ENCODE measurements at places on chromosomes 11 and 22.

- DNase-seq = no peak
Observed at GRCh38 chr11:63880403-63880790, 36.6 kb downstream of the RCOR2 start.

DNA sequence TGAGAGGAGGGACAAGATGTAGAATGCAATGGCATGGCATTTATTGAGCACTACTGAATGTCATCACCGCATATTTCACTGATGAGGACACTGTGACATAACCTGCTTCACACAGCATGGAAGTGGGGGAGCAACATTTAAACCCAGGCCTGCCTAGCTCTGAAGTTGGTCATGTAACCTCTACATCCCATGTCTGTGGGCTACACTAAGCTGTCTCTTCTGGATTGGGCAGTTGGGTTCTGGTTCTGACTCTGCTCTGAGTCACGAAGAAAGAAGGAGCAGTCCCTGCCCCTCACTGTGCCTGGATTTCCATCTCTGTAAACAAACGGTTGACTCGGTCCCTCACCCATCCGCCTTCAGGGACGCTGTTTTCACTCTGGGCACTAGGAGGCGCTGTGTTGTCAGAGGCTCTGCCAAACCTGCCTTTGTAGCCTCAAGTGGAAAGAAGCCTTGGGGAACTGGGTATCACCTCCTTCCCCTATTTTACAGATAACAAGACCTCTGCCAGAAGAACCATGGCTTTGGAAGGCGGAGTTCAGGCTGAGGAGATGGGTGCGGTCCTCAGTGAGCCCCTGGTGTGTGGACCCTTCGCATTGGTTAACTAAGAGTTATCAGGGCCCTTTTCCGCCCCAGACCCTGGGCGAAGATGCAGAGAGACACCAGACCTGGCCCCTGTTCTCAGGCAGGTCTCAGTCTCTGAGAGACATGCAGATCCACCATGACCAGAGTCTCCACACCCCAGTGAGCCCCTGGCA is 12.7 kb upstream of the ARHGEF17 start:
- peak; percentile 84 for DNase-seq

GRCh38 chr22:20203142-20203551 is 52.3 kb upstream of the CCDC188 start:
- DNase-seq = no peak

DNA sequence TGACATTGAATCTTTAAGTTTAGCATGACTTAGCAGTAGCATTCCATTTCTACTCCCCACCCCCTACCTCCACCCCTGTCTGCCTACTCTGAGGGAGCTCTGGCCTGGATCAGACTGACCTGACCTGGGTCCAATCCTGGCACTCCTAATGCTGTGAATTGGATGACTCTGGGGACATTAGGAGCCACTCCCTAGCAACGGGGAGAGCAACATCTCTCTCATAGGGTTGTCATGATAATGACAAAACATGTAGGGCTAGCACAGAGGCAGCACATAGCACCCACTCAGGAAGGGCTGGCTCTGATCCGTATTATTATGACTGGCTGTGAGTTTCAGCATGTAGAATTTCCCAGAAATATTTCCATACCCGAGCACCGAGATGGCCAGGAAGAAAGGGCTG is 40.5 kb downstream of the CABIN1 start:
- DNase-seq = no peak

DNA sequence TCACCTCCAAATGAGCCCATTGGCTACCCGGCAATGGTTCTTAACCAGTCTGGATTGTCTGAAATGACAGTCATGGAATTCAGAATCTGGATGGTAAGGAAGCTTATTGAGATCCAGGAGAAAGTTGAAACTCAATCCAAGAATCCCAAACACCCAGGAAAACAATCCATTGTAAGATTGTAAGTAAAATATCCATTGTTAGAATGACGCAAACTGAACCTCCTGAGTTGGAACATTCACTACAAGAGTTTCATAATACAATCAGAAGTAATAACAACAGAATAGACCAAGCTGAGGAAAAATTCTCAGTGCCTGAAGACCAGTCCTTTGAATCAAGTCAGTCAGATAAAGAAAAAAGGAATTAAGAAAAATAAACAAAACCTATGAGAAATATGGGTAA is 22.1 kb downstream of the OR8G5 start:
- no peak for DNase-seq

GRCh38 chr11:73978576-73979086 is 4.0 kb downstream of the UCP2 start:
- DNase-seq = no peak

DNA sequence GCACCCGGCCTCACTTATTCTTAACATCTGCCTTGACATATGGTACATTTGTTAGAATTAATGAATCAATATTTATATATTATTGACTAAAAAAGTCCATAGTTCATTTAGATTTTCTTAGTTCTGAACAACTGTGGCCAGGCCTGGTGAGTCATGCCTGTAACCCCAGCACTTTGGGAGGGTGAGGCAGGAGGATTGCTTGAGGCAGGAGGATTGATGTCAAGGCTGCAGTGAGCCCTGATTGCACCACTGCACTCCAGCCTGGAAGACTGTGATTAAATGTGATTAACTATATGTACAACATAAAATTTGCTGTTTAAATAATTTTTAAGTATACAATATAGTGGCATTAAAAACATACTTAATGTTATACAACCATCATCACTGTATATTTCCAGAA is 5.6 kb downstream of the UVRAG start:
- DNase-seq = no peak

GRCh38 chr22:29072193-29072978 is 449 bp upstream of the KREMEN1 start:
- peak; percentile 70 for DNase-seq

- DNase-seq = no peak
Observed at GRCh38 chr11:111834432-111835163, 36.8 kb downstream of the ALG9 start.

DNA sequence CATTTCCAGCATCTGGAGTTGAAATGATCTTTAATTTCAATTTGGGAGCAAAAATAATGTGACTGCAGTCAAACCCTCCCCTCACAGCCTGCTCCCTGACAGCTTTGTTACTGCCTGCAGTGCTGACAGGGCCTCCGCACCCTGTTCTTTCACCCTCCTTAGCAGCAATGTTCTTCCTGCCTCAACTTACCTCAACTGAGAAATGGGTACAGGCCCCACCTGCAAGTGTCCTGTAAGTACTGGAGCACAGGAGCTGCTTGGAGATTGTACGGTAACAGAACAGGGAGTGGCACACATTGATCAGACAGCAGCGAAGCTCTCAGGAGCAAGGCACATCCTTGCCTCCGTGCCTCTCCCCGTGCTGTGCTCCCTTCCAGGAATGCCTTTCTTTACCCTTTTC is 131.3 kb downstream of the CHST1 start:
- no peak for DNase-seq

DNA sequence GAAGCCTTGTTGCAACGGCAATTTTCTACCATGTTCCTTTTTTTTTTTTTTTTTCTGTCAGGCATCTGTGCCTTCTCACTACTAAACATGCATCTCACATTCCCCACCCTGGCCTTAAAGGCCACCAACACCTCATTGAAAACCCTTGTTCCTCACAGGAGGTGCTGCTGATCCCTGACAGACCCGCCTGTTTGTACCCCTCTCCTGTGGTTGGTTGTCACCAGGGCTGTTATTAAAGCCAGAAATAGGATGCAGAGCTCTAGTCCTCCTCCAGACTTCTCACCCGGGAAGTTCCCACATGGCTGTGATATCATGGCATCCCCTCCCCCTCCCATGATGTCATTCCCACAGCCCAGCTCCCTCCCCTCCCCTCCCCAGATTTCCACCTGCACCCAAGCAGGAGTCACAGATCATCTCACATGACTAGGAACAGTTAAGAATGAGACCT is 302.8 kb upstream of the NCAM1 start:
- no peak for DNase-seq

DNA sequence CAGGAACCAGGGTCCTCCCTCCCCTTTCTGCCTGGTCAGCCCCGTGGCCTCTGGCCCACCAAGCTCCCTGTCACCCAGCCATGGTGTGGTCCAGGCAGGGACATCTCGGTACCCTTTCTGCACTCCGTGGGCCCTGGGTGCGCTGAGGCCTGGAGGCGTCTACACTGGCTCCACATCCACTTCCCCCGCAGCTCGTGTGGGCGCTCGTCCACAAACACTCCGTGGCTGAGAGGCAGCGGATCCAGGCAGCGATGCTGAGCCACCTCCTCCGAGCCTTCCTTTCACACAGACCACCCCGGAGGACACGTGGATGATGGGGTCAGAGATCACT is 16.1 kb downstream of the RNH1 start:
- no peak for DNase-seq

DNA sequence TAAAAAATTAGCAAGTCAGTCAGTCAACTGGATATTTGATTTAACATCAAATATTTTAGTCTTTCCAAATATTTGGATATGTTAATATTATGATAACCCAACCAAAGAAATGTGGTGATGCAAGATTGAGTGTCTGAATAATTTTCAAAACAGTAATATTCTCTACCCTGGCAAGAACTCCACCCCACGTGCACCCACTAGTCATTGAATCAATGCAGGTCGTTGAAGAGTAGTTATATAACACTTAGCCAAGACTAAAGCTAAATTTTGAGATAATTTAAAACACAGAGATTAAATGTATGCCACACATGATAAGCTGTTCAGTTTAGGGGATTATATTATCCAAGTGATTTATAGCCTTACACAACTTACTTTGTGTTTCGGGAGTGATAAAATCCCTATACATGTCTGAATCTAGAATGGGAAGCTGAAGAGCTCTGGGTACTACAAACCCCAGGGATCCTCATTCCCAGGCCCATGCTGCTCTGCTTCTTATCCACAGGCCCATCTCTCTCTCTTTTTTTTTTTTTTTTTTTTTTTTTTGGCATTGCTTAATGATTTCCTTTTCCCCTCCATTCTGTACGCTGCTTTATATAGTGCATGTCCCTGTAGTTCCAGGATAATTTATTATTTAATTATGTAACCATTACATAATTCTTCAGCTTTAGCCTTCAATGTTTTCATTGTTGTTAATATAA is 392.9 kb downstream of the NTM start:
- no peak for DNase-seq

DNA sequence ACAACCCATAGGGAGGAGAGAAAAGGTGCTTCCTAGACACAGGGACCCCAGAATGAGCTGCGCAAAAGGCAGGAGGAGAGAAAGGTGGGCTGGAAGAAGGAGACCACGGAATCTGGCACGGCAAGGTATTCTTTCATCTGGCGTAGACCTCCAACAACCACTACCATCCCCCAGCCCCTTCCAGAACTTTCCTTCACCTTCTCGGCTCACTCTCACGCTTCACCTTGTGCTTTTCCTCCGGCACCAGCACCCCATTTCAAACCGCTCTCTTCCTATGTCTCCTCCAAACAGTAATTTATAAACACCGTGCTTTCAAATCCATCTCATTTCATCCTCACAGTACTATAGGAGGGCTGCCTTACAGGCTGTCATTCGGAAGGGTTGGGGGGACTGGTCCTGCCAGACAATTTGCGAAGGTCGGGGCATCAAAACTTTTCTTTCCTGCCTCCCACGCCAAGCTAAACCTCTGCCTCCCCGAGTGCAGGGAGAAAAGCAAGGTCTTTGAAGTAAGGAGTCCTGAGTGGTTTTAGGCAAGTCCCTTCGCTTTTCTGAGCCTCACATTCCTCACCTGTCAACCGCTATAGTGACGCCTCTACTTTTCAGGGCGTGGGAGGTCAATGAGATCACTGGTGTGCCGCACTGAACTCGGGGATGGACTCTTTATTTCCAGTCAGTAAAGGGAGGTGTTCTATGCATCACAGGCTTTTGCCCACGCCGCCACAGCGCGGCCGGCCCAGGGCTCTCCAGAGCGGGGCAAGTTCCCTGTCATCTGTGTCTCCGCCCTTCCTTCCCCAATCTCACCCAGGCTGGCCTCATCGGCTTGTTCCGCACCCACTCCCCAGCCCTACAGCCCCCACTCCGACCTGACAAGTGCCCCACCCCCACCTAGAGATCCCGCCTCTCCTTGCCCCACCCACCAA is 800 bp downstream of the KCTD21 start:
- DNase-seq = peak; percentile 69

- DNase-seq = no peak
Observed at GRCh38 chr11:13098616-13099289, 89.6 kb downstream of the RASSF10 start.

DNA sequence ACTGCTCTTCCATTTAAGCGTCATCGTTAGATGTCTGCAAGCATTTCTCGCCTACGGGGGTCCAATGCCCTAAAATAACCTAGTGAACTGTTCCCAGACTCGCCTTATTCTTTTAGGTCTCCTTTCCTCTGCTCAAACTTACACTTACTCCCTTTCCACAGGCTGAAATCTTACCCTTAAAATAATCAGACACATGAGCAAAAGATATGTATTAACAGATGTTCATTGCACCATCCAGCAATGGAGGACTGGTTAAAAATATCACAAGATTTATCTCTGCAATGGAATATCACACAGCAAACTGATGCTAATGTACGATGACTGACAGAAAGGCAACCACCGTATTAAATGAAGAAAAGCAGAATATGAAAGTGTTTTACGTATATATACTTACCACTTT is 1.6 kb upstream of the CSTF3 start:
- DNase-seq = no peak

DNA sequence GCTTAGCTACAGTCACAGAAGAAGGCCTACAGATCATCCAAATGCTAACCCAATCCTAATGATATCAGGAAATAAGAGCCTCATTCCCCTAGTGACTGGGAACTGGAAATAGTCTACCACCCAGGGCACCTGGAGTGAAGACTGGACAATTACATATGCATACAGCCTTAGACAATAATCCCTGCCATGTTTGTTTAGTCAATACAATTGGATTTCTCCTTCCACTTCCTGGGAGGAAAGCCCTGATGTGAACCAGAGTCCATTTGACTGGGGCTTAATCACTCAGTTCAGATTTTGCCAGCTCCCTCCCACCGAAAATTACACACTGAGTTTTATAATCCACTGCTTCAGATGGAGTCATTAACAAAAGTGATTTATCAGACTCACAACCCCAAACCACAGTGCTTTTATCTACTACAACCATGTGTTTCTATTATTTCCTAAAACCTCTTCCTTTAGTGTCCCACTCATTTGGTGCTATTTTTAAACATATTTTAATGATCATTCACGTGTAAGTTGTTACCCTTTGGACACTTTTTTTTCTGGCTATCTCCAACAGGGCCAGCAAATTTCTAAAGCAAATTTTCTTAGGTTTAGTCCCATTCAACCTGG is 29.9 kb downstream of the CWF19L2 start:
- no peak for DNase-seq

GRCh38 chr11:80440835-80441234 is 1000.0 kb upstream of the TENM4 start:
- no peak for DNase-seq

- DNase-seq = no peak
Observed at GRCh38 chr22:50072167-50072555, 13.1 kb downstream of the MLC1 start.

DNA sequence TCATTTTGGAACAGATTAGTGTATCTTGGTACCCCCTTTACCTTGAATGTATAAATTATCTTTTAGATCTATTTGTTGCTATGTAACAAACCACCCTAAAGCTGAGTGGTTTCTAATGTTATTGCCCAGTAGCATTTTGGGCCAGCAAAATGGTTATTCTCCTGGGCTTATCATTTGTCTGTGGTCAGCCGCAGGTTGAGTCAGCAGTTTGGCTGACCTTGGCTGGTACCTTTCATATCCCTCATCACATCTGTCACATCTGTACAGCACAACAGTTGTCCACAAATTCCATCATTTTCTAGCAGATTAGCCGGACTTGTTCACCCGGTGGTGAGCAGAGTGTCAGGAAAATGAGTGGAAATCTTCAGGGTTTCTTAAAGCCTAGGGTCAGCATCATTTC is 588.5 kb upstream of the ARHGAP42 start:
- DNase-seq = no peak

- no peak for DNase-seq
Observed at GRCh38 chr11:21811572-21811971, 381.3 kb upstream of the ANO5 start.
